Stimulated activated CD4-positive, alpha-beta T cell treated with anti-CD3 and anti-CD28 coated beads, Interleukin-1b, Interleukin-23, amount 100 ng/mL, for 1 hour (primary cell): ENCODE measurements at places on chromosomes 2 and 18.

DNA sequence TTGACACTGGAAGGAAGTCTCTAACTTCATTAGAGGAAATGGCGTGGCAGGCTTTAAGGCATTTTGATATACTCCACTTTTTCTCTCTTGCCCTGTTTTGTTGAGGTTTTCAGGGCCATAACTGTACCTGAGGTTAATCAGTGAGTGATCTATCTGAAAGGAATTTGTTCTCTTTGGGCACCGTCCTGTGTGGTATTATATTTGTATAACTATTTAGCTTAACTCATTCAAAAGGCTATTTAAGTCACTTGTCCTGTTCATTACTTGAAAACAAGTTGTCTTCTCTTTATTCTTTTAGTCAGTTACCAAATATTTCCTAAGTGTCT, 180.4 kb downstream of the NEDD4L start:
- no peak for DNase-seq

- DNase-seq = no peak
Observed at GRCh38 chr2:38763228-38763627, 12.1 kb upstream of the SRSF7 start.

- DNase-seq = no peak
Observed at GRCh38 chr2:213219816-213220215, 64.4 kb upstream of the SPAG16 start.

DNA sequence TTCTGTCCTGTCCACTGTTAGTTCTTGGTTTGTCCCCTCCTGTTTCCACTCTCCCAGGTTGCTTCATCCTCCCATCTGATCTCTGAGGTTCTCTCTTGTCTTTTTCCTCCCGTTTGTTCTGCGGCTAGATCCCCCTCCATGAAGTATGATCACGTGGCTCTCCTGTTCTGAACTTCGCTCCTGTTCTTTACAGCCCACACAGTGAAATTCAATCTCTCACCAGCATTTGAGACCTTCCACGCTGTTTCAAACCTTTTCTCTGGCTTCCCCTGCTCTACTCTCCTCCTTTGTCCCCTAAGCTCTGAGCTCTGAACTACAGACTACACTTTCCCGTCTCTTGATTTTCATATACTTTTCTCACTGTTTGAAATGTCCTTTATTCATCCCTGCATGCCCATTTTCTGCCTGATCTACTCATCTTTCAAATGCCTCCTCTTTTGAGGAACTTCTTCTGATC, 83.5 kb downstream of the OSBPL6 start:
- DNase-seq = no peak
